Ovary (tissue), 10 donors: ENCODE measurements at places on chromosomes 6 and 20. TPM values are rescaled to one million over a fixed set of nuclear protein-coding genes. Genes with fewer than 3 reads are reported as not detected.

The POU5F1 gene
- polyA plus RNA-seq, result 0.25 TPM

The SLCO4A1 gene
- polyA plus RNA-seq, result 1.1 TPM

The FAM83D gene
- polyA plus RNA-seq, result 2.5 TPM

The SPEF1 gene
- polyA plus RNA-seq, result 0.54 TPM

The RAET1L gene
- polyA plus RNA-seq, result not detected

The TMEM170B gene
- polyA plus RNA-seq, result 2.1 TPM

The SNAP25 gene
- 6.3 TPM for polyA plus RNA-seq

The SLC17A3 gene
- 0.35 TPM for polyA plus RNA-seq

The SMLR1 gene
- polyA plus RNA-seq, result 0.40 TPM

The ADAM33 gene
- polyA plus RNA-seq, result 34.1 TPM

The TGM3 gene
- 0.20 TPM for polyA plus RNA-seq

The TPX2 gene
- polyA plus RNA-seq, result 5.2 TPM

The AIF1 gene
- polyA plus RNA-seq, result 24.5 TPM

The PPIL6 gene
- 6.3 TPM for polyA plus RNA-seq

The TSPO2 gene
- not detected for polyA plus RNA-seq

The BPIFB4 gene
- polyA plus RNA-seq, result not detected

The RSPO3 gene
- polyA plus RNA-seq, result 0.40 TPM

The ZNF391 gene
- polyA plus RNA-seq, result 6.0 TPM

The GFOD1 gene
- polyA plus RNA-seq, result 2.1 TPM

The KCNK15 gene
- polyA plus RNA-seq, result 1.7 TPM

The FAM83B gene
- not detected for polyA plus RNA-seq

The HLA-DMB gene
- polyA plus RNA-seq, result 11.0 TPM

The RREB1 gene
- 7.3 TPM for polyA plus RNA-seq

The ASIP gene
- 0.37 TPM for polyA plus RNA-seq

The IL17F gene
- polyA plus RNA-seq, result not detected

The SYCP2 gene
- polyA plus RNA-seq, result 0.70 TPM

The MCHR2 gene
- not detected for polyA plus RNA-seq

The C4A gene
- polyA plus RNA-seq, result 324 TPM
